ENCODE measurements at places on chromosomes 4 and X.

GRCh38 chr4:141705747-141706377 lies 69.5 kb downstream of the IL15 start:
- no peak for DNase-seq

DNA sequence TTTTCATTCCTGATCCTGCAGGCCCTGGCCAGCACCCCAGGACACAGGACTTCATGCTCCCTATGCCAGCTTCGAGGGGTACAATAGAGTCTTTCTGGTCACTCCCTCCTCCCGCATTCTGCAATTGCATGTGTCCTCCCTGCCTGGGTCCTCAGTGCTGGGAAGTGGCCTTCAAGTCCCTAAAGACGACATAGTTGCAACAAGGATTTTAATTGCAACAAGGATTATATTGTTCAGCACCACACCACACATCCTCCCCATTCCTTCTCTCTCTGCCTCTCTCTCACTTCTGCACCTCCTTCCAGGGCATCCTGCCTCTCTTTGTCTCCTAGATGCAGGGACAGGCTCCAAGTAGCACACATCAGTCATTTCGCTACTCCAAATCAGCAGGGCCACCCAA lies 25.5 kb downstream of the SCD5 start:
- no peak for DNase-seq

DNA sequence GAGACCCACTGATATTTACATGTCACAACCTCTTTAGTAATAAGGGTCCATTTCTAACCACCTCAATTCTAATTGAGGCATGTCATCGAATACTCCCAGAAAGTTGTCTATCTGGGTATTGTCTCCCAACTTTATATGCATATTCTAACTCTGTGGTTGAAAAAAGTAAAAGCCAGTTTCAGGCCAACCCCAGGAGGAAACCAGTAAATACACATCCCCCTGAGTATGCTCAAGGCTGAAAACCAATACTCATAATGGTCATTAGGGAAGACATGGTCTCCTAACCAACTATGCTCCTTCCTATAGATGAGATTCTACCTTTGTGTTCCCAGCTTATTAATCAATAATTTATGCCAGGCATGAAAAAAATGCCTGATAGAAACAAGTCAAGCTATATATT lies 96.6 kb downstream of the SH3KBP1 start:
- DNase-seq = no peak

DNA sequence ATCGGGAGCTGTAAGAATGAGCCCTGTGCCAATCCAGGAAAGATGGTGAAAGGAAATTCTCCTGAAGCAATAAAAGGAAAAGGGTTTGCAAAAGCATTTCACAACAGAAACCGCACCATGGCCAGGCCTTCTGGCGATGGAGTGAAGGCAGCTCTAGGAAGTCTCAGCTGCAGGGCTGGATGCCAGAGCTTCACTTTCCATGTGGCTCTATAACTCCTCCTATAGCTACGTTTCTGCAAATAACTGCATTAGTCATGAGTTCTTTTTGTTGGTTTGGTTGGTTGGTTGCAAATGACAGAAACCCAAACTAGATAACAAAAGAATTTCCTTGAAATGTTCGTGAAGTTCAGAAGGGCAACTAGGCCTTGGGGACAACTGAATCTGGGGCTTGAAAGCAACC lies 84.6 kb downstream of the RELL1 start:
- no peak for DNase-seq

- no peak for DNase-seq
Measured at GRCh38 chrX:68880846-68881552, 52.2 kb downstream of the EFNB1 start.

DNA sequence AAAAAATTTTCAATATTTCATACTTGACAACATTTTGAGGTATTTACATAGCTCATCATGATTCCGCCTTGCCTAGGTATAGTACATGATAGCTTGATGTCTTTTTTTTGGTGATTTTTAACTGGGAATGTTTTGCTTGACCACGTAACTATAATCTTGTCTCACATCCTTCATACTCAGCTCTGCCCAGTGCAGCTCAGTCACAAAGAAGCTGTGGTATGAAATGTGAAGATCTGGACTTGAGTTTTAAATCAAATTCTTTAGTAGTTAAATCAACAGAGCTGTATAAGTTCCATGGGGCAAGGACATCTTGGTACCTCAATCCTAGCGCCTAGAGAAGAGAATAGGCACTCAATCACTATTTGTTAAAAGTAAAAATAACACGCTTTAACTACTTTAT lies 276.3 kb upstream of the DKK2 start:
- DNase-seq = no peak

- no peak for DNase-seq
Measured at GRCh38 chrX:135629342-135629741, 84.1 kb upstream of the CT45A1 start.

GRCh38 chrX:39065051-39065871 lies 264.0 kb downstream of the MID1IP1 start:
- no peak for DNase-seq

DNA sequence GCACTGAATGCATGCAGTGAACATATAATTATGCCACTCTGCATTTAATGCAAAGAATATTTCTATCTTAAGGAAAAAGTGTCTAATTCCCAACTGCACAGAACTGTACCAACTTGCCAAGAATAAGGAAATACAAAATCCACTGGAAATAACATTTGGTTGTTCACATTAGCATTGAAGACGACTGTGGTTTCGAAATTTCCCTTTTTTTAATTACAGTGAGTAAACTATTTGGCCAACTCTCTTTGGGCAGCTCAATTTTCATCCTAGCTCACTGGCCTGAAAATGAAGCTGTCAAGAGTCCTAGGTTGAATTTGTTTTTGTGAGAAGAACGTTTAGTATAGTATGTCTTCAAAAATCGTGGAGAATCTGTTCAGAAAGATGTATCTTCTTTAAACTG lies 81.6 kb upstream of the MID1 start:
- no peak for DNase-seq

DNA sequence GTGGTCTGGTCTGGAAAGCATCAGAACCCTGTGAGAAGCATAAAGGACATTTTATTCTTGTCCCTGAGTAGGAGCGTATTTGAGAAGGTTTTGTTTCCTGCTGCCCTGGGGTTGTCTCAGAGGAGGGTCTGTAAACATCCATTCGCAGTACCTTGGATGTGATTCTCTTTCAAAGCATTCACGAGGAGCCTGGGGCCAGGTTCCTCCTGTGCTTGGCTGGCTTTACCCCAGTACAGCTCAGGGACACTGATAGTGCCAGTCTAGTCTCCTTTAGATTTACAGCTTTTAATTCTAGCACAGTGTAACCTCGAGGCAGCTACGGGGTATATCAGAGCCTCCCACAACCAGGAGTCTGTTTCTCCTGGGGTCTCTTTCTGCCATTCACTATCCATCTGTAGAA lies 2.7 kb downstream of the CLRN2 start:
- no peak for DNase-seq

GRCh38 chr4:22625311-22625710 lies 67.4 kb upstream of the GBA3 start:
- DNase-seq = no peak

DNA sequence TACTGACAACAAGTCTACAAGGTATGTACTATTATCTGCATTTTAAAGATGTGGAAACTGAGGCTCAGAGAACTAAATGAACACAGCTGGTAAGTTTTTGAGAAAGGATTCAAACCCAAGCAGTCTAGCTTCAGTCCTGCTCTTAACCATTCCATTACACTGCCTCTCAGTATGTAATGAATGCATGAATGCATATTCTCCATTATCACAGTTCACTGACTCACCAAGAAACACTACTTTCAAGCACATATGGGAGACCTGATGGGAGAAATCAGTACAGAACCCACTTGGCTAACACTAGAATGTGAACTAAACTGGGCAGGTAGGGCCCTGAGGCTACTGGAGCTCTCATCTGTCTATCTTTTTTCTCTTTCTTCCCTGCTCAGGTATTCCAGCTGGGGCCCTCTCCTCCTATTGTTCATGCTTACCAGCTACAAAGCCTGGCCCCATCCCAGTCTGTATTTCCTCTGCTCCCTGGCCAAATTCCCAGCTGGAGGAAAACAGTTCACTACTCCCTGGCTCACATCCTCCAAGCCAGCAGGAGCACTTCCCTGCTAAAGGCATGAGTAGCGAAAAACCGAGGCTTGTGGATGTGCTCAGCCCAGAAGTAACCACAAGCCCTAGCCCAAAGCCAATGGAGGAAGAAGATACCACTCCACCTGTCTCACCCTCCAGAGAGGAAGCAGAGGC lies 178.2 kb upstream of the ARHGEF9 start:
- no peak for DNase-seq

GRCh38 chr4:94833394-94833793 lies 75.6 kb downstream of the BMPR1B start:
- no peak for DNase-seq

DNA sequence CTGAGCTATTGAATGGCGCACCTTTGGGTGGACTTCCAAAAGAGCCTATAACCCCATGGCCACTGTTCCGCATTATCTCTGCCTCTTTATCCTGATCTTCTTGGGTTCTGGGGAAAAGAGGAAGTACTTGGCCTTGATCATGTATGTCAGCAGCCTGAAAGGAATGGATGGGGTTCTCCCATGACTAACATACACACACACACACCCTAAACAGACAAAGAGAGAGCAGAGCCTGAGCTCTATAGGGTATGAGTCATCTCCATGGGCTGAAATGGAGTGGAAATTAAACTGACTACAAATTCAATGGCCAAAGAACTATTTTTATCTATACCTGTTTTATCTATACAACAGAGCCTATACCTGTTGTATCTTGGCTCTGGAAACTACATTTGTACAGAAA lies 141.5 kb upstream of the MTMR8 start:
- no peak for DNase-seq

DNA sequence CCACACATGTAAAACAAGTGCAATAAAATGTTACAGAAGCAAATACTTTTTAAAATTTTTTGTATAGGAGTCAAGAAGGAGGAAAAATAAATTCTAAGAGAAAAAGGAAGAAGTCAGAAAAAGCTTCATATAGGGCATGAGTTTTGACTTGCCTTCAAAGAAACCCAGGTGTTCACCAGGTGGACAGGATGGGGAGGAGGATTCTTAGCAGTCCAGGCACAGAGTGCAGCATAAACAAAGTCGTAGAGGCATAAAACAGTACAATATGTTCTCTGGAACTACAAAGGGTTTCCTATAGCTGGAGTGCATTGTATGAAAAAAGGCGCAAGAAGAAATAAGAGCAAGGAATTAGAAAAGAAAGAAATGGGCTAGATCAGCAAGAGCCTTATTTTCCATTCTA lies 1.9 kb upstream of the SCFD2 start:
- no peak for DNase-seq

GRCh38 chr4:17758485-17758884 lies 22.9 kb downstream of the FAM184B start:
- no peak for DNase-seq

- no peak for DNase-seq
Measured at GRCh38 chr4:168221301-168221700, 97.3 kb downstream of the DDX60 start.

GRCh38 chrX:16464369-16464768 lies 185.6 kb upstream of the S100G start:
- DNase-seq = no peak

GRCh38 chrX:136588036-136588435 lies 56.0 kb downstream of the VGLL1 start:
- no peak for DNase-seq

- DNase-seq = no peak
Measured at GRCh38 chr4:162853788-162854187, 312.9 kb downstream of the NAF1 start.

- DNase-seq = no peak
Measured at GRCh38 chrX:1283093-1283492, 14.5 kb downstream of the CSF2RA start.

DNA sequence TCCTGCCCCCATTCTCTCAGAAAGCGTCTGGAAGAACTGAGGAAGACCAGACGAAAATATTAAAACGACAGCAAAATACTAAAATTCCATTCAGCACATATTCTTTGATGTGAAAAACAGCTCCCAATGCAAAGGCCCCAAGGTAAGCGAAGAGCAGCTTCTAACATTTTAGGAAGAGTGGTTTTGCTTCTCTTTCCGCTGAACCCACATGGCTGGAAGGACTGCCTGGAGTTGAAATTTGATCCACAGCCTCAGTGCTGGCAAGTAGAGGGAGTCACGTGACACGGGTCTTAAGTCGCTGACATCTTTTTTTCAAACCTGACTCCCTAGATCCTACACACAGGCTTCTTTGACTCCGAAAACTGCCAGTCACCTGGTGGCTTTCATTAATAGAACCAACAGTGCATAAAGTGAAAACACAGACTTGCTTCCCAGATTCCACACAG lies at the start of gene FAM13A:
Gene FAM13A, minus strand, starts transcription at position 233 of the 446 bp plus-strand sequence. Its CDS starts 221 bp downstream, at position 12.
- no peak for DNase-seq

DNA sequence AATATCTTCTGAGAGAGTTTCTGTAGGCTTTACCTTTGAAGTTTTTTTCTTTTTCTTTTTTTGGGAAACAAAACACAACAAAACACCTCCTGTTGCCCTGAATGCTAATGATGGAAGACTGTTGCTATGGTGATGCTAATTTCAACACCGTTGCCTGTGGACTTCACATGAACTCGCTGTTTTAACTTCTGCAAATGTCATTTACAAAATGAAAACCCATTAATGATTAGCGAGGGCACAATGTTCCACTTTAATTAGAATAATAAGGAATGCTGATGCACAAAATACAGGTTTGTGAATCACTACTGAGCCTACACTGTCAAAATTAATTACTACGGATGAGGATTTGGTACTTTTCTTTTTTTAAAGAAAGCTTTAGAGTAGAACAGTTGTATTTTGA lies 227.1 kb upstream of the FTHL17 start:
- no peak for DNase-seq

- no peak for DNase-seq
Measured at GRCh38 chrX:131393426-131393825, 104.3 kb upstream of the IGSF1 start.

DNA sequence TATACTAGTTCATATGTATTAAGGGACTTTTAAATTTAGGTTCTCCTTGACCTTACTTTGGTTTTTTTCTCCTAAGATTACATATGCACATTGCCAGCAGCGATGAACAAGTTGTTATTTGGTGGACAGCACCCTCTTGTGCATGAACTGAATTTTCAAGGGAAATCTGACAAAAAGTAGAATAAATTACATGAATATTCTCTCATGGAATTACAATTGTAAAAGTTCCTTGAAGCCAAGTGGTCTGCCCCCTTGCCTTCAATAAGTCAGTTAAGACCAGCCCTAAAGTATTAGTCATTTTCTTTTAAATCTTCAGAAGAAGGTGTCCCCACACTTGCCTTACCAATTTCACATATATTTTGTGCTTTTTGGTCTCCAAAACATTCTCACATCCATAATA lies 30.7 kb upstream of the SMARCA5 start:
- DNase-seq = no peak

GRCh38 chr4:1211371-1211770 lies 37.6 kb downstream of the CTBP1 start:
- no peak for DNase-seq

- DNase-seq = no peak
Measured at GRCh38 chr4:112693507-112693906, 56.6 kb downstream of the LARP7 start.

DNA sequence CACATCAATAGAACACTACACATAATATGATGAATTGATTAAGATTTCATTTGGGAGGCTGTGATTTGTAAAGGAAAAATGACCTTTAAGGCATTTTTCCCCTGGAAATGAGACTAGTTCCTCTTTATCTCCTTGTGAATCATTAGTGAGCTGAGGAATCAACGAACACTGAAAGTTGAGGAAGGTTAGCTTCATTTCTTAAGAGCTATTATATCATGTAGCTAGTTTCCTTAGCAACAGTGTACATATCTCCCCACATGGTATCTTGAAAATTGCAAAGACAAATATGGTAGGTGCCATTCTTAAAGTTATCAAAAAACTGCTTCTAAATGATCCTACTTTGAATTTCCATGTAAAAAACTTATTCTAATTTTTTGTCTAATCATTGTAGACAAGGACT lies 127.5 kb upstream of the NRK start:
- no peak for DNase-seq

Measured in activated CD4-positive, alpha-beta T cell treated with anti-CD3 and anti-CD28 coated beads, Interleukin-2, amount 10 ng/mL, durations not matched to agents 7 days and 5 days (primary cell).